Retina (tissue), 1 donor: ENCODE measurements at places on chromosomes 11 and 22.

DNA sequence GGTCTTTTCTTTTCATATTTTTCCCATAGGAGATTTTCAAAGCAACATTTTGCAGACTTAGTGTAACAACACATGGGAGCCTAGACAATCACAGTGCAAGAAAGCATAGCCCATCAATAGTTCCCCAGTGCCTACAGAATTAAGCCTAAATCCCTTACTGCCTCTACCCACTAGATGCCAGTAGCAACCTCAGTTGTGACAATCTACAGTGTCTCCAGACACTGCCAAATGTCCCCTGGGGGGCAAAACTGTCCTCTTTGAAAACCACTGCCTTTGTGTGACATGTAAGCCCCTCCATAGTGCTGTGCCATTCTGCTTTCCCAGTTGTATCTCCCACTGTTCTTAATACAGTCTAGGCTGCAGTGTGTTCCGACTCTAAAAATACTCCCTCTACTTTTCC is 1329.0 kb downstream of the LRRC4C start:
- peak; percentile 19 for DNase-seq

- peak; percentile 73 for DNase-seq
Measured at GRCh38 chr22:36197514-36198146, 4.0 kb downstream of the APOL4 start.

DNA sequence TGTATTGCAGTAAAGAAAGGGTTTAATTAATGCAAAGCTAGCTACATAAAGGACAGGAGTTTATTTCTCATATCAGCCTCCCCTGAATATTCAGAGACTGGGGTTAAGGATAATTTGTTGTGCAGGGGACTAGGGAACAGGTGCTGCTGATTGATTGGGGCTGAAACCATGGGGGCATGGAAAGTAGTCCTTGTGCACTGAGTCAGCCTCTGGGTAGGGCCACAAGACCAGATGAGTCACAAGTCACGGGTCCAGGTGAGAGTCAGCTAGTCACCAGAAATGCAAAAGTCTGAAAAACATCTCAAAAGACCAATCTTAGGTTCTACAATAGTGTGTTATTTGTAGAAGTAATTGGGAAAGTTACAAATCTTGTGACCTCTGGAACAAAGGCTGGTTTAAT is 32.9 kb upstream of the SYT13 start:
- DNase-seq: no peak

GRCh38 chr11:128803449-128804245 is 63.4 kb downstream of the KCNJ1 start:
- DNase-seq: no peak

GRCh38 chr22:40400159-40400558 is 29.8 kb downstream of the SGSM3 start:
- no peak for DNase-seq

DNA sequence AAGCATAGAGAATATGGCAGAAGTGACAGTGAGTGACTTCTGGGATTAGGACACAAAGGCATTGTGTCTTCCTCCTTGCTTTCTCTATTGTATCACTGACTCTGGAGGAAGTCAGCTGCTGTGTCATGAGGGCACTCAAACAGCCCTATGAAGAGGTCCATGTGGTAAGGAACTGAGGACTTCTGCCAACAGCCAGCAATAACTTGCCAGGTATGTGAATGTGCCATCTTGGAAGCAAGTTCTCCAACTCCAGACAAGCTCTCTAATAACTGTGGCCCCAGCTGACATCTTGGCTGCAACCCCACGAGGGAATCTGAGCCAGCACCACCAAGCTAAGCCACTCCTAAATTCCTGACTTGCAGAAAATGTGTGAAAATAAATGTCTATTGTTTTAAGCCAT is 83.6 kb upstream of the ZBED5 start:
- no peak for DNase-seq

GRCh38 chr22:38327805-38328204 is 10.6 kb upstream of the CSNK1E start:
- no peak for DNase-seq

- DNase-seq: no peak
Measured at GRCh38 chr22:35664955-35665587, 16.8 kb downstream of the APOL6 start.

DNA sequence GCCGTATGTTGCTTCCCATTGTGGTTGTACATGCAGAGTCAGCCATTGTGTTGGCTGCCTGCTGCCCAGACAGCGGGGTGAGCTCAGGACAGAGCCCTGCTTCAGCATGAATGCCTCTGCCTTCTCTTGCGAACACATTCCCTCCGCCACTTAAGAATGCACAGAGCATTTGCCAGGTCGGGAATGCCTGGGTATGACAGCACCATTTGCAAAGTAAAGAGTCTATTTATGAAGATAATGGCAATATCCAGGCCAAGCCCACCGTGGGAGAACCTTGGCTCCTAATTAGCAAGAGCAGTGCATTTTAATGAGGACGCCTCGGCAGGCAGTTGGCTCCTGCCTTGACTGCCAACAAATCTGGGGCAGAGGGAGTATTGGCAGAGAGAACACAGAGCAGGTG is 62.5 kb upstream of the SORL1 start:
- peak; percentile 80 for DNase-seq

- no peak for DNase-seq
Measured at GRCh38 chr11:7538031-7538430, 24.2 kb downstream of the PPFIBP2 start.

DNA sequence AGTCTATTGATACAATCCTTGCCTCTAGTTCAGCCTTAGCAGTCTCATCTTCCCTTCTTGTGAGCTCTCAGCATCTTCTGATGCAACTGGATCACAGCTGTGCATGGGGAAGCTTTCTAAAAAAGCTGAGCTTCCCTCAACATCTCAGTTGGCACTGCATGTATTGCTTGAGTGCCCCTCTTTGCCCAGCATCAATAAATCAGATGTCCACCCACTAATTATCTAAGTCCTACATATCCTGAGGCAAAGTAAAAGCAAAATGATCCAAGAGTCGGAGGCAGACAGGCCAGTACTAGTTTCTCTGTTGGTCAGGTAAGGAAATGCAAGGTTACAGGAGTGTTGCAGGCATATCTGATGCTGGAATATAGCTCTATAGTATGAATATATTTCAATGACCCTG is 334.5 kb upstream of the NCAM1 start:
- no peak for DNase-seq

- DNase-seq: no peak
Measured at GRCh38 chr11:132520199-132520598, 1012.1 kb downstream of the OPCML start.

DNA sequence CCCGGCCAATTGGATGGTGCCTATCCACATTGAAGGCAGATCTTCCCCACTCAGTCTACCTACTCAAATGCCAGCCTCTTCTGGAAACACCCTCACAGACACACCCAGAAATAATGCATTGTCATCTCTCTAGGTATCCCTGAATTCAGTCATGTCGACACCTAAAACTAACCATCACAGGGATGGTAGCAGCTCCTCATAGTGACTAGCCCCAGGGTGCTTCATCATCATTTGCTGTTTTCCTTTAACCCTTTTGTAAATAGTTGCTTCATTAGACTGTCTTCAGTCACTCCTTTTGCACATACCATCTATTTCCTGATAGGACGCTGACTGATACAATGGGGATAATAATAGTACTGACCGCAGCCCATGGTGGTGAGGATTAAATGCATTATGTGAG is 18.8 kb upstream of the AMOTL1 start:
- no peak for DNase-seq

- DNase-seq: no peak
Measured at GRCh38 chr22:42277988-42278776, 7.7 kb upstream of the TCF20 start.

DNA sequence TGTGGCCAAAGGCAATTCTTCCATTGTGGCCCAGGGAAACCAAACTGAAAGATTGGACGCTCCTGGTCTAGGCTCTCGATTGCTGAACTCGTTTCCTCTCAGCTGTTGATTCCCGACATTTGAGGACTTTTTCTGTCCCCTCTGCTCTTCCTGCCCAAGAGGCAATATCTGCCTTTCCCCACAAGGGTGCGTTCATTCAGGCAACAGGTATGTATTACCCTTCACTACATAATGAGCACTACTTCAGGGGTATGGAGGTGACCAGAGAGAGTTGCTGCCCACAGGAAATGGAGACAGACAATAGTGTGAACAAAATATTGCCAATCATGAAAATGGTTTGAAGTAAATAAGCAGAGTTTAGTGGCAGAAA is 8.2 kb downstream of the PTH start:
- no peak for DNase-seq

DNA sequence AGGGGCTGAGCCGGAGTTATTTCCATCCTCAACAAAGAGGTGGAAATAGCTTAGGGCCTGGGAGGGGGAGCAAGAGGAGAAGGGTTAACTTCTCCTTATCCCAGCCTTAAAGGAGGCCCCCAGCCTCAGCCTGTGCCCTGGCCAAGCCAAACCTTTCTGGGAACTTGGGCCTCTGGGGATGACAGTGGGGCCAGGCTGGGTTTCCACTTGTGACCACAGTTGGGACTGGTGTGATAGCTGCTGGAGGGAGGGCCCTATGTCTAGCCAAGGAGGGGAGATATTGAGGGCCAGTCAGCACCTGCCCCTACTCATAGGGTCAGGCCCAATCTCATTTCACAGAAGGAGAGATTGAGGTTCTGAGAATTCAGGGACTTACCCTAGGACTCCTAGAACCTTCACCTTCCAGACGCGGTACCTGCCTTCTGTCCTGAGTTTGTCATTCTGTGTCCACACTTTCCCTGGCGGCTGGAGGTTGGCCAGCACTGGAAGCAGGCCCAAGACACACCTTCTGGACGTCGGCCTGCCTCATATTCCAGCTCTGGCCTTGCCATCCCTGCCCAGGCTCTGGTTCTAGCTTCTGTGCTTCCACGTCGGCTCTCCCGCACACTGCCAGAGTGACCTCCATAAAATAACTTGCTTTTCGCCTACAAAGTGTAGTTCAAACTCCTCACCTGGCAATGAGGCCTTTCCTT is 3.1 kb downstream of the RELT start:
- DNase-seq: no peak

DNA sequence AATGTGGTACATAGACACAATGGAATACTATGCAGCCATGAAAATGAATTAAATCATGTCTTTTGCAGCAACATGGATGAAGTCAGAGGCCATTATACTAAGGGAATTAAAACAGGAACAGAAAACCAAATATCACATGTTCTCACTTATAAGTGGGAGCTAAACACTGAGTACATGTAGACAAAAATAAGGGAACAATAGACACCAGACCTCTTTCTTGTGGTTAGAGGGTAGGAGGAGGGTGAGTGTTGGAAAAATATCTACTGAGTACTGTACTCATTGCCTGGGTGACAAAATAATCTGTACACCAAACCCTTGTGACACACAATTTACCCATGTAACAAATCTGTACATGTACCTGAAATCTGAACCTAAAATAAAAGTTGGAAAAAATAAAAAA is 59.1 kb upstream of the ANO5 start:
- no peak for DNase-seq

- no peak for DNase-seq
Measured at GRCh38 chr11:100727410-100727809, 40.3 kb downstream of the ARHGAP42 start.

GRCh38 chr22:43777286-43777685 is 34.8 kb downstream of the EFCAB6 start:
- DNase-seq: peak; percentile 35

GRCh38 chr22:44448271-44448830 is 49.7 kb downstream of the RTL6 start:
- DNase-seq: peak; percentile 23

- DNase-seq: no peak
Measured at GRCh38 chr11:16193897-16194381, 162.4 kb downstream of the SOX6 start.

- no peak for DNase-seq
Measured at GRCh38 chr11:22069844-22070243, 123.0 kb upstream of the ANO5 start.

- DNase-seq: no peak
Measured at GRCh38 chr11:46808799-46809431, 37.2 kb downstream of the CKAP5 start.

- DNase-seq: peak; percentile 50
Measured at GRCh38 chr11:107859459-107860239, 1.1 kb upstream of the SLC35F2 start.

GRCh38 chr22:27634043-27634740 is 167.4 kb downstream of the MN1 start:
- no peak for DNase-seq

GRCh38 chr11:124762105-124762623 is at the start of gene ESAM:
Gene ESAM (minus strand): TSS chr11:124762290. CDS start chr11:124762154, 136 bp downstream.
- no peak for DNase-seq

DNA sequence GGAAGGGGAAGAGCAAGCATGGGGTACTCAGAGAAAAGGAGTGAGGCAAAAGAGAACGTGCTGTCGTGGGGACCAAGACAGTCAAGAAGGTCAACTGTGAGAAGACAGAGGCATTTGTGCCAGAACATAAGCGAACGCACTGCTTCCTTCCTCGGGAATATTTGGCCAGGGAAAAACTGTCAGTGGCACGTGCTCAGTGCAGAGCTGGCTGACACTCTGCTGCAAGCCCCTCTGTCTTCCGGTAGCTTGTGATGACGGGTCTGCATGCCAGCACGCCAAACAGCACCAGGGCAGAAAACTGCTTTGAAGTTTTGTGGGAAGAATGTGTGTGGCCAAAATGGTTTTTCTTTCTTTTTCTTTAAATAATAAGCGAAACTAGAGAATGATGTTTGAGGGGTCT is 60.6 kb downstream of the SMCO4 start:
- no peak for DNase-seq

GRCh38 chr11:8241373-8242117 is 22.1 kb downstream of the LMO1 start:
- DNase-seq: peak; percentile 73

- DNase-seq: no peak
Measured at GRCh38 chr11:90874986-90875385, 652.1 kb upstream of the CHORDC1 start.

GRCh38 chr11:105734426-105734825 is 124.6 kb downstream of the GRIA4 start:
- no peak for DNase-seq

DNA sequence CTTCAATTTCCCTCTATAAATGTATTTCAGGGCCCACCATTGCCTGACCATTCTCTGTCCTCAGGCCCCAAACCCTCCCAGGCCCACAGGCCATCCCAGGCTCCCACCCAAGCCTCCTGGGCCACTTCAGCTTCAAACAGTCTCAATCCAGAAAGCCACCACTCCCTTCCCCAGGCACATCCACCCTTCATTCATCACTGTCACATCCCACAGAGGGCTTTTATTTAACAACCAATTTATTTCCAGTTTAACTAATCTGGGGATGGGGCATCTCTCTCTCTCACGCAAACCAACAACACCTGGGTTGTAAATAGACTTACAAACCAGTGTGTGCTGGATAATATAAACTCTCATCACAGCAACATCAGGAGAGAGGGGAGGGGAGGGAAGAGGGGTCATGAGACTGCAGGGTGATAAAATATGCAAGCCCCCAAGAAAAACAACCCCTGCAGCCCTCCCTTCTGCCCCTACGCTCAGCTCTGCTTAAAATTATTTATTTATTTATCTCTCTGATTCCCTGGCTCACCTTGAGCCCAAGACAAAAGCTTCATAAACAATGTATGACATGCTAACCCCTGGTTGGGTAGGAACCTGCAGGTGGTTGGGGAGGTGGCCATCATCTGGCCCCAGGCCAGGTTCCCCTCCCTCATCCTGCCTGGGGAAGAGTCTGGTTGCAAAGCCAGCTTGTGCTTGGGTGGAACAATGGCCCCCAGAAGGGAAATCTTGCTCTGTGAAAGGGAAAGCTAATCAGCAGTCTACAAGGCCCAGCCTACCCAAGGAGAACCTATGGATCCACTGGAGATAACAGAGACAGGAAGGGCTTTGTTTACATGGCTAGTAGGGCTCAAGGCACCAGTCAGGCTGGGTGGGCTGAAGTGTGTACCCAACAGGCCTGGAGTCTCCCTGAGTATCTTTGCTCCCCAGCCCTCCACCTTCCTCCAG is 359.2 kb downstream of the BUD13 start:
- DNase-seq: no peak

- DNase-seq: no peak
Measured at GRCh38 chr11:108368134-108368533, 99.2 kb downstream of the C11orf65 start.
